ENCODE measurements at places on chromosomes 13 and 19.

GRCh38 chr19:29092712-29093552 lies 120.0 kb downstream of the UQCRFS1 start:
- DNase-seq: no peak

GRCh38 chr19:3734310-3734600 lies 26.1 kb downstream of the TJP3 start:
- DNase-seq: no peak

DNA sequence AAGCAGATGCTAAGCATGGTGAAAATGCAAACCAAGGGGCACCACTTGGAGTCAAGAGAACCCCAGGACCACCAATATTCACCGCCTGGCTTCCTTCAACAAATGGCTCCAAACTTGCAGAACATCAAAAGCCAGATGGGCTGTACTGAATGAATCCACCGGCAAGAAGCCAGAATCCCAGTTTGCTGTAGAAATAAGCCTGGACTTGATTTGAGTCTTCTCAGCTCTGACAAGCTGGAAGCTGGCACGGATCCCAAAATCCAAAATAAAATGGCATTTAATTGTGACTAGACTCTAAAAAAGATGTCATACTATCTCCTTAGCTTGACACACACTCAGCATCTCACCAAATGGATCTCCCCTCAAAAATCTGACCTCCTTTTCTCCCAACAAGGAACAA lies 11.9 kb downstream of the EFNB2 start:
- no peak for DNase-seq

DNA sequence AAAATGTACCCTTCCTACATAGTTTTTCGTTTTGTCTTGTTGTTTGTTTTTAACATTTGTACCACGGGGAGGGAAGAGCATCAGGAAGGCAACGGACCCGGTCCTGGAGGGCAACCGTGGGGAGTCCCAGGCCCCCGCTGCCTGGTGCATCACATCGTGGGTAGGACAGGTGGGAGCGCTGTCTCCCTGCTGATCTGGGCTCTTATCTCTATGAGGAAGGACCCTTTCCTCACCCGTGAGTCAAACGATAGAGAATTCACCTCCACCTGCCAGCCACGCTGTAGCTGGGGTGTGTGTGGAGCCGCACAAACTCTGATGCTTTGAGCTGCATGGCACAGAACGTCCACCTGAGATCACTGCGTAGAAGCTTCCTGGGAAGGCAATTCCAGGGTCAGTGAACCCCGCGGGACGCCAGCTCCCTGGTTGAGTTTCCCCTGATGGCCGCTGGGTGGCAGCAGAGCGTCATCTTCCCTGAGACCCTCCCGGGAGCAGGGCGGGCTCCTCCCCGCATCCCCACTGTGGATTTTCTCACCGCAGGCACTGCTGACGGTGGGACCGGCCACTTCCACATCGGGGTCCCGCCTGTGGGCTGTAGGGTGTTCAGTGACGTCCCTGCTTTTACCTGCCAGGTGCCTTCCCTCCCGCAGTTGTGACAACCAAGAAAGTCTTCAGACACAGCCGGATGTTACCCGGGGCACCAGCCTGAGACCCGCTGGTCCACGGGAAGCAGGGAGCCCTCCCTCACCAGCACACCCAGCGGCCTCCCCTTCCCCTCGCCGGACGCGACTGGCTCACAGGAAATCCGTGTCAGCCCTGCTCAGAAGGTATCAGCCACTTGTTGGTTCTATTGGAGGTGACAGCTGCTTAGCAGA lies 54.7 kb downstream of the ZNF787 start:
- no peak for DNase-seq

DNA sequence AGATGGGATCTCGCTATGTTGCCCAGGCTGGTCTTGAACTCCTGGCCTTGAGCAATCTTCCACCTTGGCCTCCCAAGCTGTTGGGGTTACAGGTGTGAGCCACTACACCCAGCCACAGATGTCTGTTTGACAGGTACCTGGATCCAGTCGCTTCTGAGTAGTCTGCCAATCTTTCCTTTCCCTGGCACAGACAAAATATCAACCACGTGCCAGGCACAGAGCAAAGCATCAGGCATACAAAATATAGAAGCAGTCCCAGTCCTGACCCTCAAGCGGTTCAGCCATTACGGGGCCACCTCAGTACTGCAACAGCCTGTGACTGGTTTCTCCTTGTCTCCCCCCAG lies 3.8 kb downstream of the ELAVL1 start:
- no peak for DNase-seq

- DNase-seq: no peak
Measured at GRCh38 chr13:101627556-101627943, 175.1 kb downstream of the ITGBL1 start.

DNA sequence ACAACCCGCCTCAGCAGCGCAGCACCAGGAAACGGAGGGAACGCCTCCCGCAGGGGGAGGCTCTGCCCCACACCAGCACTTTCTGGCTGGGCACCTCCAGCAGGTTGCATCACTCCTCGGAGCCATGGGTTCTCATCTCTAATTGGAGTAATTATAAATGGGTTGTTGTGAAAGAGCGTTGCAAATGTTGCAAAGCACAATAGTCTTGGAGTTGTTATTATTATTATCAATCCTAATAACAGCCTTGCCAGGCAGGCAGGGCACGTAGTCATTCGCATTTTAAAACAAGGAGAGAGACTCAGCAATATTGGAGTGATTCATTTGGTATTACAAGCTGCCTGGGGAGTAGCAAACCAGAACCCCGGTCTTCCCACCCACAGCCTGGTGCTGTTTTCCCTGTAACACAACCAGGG lies 108.6 kb upstream of the GJB6 start:
- DNase-seq: no peak

- DNase-seq: no peak
Measured at GRCh38 chr19:53055117-53055516, 10.6 kb downstream of the ERVV-2 start.

DNA sequence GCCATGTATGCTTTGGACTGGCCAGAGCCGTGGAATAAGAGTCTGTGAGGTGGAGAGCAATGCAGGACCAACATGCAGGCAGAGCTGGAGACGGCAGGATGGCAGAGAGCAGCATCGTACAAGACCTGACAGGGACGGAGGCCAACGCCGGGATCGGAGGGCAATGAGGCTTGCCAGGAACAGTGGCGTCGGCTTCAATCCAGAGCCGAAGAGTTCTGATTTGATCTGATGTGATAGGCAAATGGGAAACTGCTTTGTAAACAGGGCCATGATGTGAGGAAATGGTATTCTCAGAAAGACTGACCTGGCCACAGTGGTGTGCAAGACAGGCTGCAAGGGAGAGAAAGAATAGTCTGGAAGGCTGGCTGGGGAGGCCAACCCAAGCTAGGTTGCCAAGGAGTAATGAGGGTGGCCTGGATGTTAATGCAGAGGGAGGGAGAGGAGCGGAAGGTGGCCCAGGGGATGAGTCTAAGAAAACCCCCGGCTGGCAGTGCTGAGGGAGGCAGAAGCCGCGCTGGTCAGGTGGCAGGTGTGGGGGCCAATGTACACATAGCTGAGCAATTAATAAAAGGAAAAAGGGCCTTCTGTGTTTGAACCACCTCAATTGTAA lies 26.7 kb downstream of the RCBTB2 start:
- DNase-seq: no peak

DNA sequence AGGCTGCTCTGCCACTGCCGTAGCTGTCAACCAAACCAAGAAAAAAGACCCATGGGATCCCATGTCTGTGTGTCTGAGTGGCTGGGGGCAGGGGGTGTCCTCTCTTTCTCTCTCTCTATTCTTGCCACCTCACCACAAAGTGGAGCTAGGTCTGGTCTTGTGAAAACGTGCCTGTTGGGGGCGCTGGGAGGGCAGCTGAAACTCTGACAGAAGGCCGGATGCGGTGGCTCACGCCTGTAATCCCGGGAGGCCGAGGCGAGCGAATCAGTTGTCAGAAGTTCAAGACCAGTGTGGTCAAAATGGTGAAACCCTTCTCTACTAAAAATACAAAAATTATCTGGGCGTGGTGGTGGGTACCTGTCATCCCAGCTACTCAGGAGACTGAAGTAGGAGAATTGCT lies 29.2 kb downstream of the ZNF146 start:
- DNase-seq: no peak

GRCh38 chr13:28984825-28985224 lies 164.7 kb downstream of the MTUS2 start:
- DNase-seq: no peak

- no peak for DNase-seq
Measured at GRCh38 chr19:55437410-55437809, 5.7 kb downstream of the SHISA7 start.

GRCh38 chr19:2554856-2555255 lies 78.9 kb downstream of the GADD45B start:
- DNase-seq: no peak

- DNase-seq: no peak
Measured at GRCh38 chr19:32349051-32349450, 3.6 kb downstream of the ZNF507 start.

DNA sequence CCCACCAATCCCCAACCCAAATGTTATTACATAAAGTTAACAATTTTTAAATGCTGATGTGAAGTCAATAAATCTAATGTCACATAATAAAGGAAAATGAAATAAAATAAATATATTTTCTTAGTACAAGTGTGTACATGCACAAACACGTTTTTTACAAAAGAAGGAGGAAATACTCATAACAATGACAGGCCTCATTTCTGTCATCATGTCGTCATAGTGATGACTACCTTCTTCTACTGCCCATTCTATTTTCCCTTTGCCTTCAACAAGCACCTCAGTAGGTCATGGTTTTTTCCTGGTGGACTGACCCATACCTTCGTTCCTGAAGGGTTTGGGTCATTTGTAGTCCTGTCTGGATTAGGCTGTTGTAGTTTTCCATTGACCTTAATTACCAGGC lies 185.3 kb upstream of the IPO5 start:
- no peak for DNase-seq

DNA sequence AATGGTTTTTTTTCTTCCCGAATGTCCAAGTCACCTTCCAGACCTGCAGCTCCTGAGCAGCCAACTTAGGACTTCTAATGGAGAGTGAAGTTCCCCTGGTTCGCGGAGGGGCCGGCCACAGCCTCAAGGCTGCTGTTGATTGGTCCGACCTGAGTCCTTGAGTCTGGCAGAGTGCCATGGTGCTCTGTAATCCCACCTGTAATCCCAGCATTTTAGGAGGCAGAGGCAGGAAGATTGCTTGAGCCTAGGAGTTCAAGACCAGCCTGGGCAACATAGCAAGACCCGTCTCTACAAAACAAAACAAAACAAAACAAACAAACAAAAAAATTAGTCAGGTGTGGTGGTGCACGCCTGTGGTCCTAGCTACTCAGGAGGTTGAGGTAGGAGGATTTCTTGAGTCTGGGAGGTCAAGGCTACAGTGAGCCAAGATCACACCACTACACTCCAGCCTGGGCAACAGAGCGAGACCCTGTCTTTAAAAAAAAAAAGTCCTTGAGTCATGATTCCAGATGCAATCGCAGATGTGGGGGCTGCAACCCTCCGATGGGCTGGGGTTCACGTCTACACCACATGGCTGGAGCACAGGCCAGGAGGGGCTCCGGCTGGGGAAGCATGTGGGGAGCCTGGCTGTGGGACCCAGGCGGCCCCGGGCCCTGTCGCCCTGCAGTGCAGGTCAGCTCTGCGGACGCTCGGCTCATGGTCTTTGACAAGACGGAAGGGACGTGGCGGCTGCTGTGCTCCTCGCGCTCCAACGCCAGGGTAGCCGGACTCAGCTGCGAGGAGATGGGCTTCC lies 17.7 kb downstream of the HPN start:
- DNase-seq: no peak

- no peak for DNase-seq
Measured at GRCh38 chr13:85277748-85278147, 521.5 kb downstream of the SLITRK6 start.

- DNase-seq: no peak
Measured at GRCh38 chr13:30671271-30671815, 53.6 kb downstream of the USPL1 start.

DNA sequence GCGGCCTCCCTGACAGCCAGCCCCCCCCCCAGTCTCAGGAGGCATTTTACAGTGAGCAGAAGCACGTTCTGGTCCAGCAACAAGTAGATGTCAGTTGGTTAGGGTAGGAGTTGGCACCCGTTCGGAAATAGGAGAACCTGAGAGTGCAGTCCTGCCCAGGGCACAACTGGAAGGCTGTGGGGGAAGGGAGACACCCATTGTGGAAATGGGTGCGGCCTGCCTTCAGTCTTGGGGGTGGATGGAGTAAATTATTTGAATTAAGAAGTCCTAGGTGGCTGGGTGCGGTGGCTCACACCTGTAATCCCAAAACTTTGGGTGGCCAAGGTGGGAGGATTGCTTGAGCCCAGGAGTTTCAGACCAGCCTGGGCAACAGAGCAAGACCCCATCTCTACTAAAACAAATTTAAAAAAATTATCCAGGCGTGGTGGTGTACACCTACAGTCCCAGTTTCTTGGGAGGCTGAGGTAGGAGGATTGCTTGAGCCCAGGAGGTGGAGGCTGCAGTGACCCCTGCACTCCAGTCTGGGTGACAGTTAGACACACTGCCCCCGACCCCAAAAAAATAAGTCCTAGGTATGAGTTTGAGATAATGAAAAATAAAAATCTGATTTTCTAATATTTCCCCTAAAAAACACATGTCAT lies 1.2 kb downstream of the CIRBP start:
- DNase-seq: no peak

DNA sequence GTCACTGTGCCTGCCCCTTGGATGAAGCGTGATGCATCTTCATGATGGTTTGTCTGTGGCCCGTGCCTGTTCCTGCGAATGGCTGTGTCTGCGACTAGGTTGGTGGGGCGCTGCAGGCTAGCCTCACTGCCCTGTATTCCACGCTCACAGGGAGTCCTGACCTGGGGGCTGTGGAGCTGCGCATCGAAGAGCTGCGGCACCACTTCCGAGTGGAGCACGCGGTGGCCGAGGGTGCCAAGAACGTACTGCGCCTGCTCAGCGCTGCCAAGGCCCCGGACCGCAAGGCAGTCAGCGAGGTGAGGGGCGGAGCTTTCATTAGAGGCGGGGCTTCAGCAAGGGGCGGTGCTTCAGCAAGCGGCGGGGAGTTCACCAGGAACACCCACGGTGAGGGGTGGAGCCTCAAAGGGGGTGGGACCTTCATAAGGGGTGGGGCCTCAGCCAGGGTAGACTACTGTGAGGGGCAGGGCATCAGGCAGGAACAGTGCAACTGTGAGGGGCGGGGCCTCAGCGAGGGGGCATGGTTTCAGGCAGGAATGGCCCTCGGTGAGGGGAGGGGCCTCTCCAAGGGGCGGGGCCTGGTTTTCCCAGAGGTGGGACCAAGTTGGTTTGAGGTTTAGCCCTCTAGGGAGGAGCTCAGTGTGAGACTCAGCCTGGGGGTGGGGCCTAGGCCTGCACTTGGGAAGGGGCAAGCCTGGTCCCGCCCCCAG lies 17.2 kb downstream of the PKN1 start:
- no peak for DNase-seq

DNA sequence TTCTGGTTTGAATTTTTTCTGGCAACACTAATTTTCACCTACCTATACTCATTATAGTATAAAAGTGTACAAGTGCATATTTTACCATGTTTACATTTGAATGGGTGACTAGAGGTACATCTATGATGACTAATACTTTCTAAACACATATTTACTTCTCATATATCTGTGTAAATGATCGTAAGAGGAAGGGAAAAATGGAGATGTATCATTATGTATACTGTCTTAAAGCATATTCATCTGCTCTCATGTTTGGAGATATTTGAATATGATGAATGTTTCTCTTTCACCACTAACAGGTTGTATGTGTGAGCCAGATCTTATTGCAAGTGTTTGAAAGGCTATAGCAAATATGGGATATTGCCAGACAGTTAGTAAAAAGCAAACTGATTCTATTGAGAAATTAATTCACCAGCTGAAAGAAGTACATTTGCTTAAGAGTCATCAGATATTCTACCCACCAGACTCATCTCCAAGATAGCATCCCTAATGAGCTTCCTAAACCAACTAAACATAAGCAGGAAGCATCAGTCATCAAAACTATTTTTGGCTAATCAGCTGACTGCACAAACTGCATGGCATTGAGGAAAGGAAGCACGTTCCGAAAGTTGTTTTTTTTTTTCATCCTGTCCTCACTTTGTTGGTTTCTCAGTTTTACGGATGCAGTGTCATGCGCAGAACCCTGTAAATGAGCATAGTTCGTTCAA lies 738.2 kb downstream of the GPC5 start:
- no peak for DNase-seq

Data from cortex of kidney (tissue), 1 donor.